Activated T-helper 9 cell treated with anti-CD3 and anti-CD28 coated beads, Interleukin-2, amount 50 U/mL, for 16 hours (primary cell): ENCODE measurements at places on chromosomes 5 and 9.

DNA sequence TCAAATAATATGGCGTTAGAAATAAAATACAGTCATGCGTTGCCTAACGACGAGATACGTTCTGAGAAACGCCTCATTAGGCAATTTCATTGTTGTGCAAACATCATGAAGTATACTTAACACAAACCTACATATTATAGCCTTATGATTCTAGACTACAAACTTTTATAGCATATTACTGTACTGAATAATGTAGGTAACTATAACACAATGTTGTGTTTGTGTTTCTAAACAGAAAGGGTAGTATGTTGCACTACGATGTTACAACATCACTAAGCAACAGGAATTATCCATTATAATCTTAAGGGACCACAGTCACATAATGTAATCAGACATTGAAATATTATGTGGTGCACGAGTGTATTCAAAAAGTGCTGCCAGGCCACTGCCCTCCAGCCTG lies 3.0 kb upstream of the SMC2 start:
- DNase-seq = no peak

DNA sequence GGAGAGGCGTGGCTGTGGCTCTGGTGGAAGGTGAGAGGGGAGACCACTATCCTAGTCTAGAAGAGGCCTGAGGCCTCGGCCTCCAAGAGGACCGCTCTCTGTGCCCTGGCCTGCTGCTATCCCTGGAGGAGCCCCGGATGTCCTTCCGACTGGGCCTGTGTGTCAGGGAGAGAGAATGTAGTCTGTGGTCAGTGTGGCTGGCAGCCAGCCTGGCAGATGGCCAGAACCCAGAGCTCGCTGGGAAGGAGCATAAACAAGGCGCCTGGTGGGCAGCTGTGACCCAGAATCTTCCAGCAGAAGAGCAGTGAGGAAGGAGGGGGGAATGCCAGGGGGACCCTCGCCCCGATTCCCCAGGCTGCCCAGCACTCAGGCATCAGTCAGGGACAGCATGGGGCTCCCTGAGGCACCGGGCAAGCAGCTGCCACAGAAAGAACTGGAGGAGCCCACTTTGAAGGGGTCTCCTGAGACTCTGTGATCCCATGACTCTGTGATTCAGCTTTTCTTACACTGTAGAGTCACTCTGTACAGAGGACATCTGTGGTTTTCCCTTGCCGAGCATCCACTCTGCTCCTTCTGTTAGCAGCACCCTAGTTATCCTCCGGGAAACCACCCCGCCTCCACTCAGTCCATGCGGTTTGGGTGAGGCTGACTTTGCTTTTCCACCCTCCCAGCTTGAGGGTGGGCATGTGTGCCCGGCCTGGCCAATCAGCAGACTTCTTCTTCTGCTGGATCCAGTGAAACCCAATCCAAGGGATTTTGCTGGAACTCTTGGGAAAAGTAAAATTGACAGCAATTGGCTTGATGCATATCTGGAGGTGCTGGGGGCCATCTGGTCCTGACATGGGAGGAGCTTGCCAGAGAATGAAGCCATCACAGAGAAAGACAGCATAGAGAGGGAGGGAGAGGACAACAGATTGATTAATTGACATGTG lies 46.2 kb upstream of the PWWP2A start:
- DNase-seq = no peak

GRCh38 chr5:100731768-100732167 lies 171.3 kb downstream of the ST8SIA4 start:
- no peak for DNase-seq

GRCh38 chr5:130109152-130109551 lies 204.9 kb downstream of the CHSY3 start:
- DNase-seq = no peak

GRCh38 chr9:92179286-92180001 lies 64.2 kb upstream of the SPTLC1 start:
- DNase-seq = no peak

- DNase-seq = no peak
Observed at GRCh38 chr9:103977163-103977562, 116.9 kb upstream of the SMC2 start.
